Stimulated activated CD4-positive, alpha-beta T cell treated with anti-CD3 and anti-CD28 coated beads, Interleukin-4, amount 100 ng/mL, for 48 hours (primary cell): ENCODE measurements at places on chromosomes 16 and 17.
A peak's percentile ranks its signal among the peaks of the same experiment; 100 is the strongest.

DNA sequence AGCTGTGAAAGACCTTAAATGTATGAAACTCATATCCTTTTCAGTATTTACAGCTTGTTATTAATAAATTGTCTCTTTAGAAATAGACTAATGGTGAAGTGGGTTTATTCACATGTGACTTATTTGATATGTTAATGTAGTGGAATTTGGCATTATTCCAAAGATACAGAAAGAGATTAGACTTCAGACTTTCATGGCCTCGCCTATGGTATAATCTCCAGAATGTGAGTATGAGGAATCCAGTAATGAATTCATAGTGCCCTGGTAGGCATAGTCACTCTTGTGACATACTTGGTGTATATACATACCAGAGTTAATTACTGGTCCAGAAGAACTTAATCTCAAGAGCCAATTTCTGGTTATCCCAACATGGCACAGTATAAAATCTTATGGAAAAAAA is 72.7 kb downstream of the OMG start:
- DNase-seq = no peak

DNA sequence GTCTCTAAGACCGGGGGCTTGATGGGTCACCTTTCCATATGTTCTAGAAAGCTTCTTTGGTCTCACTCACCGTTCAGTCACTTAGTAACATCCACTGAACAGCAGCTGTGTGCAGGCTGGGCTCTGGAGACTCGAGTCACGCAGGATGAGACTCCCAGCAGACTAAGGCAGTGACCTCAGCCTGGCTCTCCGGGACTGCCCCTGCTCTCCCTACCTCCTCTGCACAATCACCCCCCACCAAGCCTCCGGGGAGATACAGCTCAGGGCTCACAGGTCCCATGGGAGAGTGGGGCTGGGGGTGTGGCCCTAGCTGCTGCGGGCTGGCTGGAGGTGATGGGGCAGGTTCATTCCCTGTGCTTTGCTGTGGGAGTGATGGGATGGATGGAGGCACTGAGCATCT is 14.1 kb downstream of the FLYWCH2 start:
- DNase-seq = no peak

DNA sequence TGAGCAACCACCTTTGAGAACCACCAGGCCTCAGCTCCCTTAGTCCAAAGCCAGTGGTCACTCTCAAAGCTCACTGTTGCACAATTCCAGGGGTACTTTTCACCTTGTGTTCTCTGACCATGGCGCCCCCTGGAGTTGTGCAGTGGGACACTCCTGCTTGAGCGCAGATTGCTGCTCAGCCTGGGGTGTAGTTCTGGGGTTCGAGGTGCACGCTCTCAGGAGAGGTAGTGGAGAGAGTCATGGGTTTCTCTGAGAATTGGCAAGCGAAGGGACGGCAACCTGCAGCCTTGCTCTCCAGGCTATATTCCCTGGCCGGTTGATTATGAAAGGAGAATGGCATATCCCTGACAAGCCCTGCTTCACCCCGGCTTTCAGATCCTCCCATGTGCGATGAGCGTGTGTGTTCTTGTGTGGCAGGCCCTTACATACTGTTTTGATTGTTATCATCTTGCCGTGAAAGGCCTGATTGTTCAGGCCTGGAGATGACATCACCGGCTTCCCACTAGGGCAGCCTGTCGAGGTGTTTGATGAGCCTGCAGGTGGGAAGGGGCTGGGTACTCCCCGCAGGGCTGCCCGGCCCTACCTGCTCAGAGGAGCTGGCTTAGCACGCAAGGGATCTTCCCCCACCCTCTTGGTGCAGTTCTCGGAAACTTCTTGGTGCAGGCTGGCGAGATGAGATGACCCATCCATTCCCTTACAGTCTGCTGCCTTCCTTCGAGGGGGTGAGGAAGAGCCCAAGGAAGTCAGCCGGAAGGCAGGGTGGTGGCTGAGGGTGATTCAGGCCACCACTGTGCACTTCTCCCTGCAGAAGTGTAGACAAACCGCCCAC is 431.2 kb downstream of the SLC39A11 start:
- DNase-seq = no peak

DNA sequence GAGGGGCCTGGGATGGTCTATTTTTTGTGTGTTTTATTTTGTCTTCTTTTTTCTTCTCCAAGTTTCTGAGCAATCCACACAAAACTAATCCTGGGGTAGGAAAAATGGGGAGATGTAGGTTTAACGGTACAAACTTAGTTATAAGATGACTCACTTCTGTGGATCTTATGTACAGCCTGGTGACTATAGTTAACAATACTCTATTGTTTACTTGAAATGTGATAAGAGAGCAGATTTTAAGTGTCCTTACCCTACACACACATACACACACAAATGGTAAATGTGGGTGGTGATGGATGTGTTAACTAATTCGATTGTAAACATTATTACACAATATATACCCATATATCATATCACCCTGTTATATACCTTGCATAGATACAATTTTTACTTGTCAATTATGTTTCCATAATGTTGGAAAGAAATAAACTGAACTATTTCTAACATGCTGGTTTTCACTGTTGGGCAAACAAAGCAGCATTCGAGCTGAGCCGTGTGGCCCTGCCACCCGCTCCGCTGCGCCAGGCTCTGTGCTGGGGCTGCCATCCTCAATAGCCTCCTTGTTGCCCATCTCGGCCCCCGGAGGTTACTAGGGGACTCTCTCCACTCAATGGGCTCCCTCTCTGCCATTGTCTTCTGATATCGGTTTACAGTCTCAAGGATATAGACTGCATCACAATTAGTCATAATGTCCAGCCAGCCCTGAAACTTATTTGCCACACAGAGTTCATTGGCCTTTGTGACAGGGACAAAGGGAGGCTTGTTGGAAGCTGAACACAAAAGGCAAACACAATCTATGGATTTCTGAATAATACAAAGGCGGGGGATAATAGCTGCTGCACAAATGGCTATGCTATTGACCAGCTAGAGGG is 380.3 kb upstream of the MAF start:
- no peak for DNase-seq

- no peak for DNase-seq
Measured at GRCh38 chr17:75689441-75689873, 22.3 kb downstream of the SAP30BP start.

DNA sequence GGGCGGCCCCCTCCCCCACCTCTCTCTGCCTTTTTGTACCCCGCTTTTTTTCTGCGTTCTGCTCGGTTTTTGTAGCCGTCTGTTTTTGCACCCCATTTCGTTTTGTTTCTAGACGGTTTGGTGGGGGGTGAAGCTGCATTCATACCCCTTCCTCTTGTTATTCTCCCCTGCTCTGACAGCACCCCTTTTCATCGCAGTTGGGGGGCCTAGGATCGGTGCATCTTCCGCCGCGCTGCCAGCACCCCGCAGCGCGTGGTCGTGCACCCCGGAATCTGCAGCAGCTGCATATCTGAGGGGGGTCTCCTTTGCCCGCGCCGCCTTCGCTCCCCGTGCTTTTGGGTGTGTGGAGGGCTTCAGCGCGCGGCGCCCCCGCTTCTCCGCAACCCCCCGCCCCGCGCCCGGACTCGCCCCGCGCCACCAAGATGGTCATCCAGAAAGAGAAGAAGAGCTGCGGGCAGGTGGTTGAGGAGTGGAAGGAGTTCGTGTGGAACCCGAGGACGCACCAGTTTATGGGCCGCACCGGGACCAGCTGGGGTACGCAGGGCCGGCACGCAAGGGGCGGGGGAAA is 455 bp downstream of the ATP1B2 start:
- no peak for DNase-seq

DNA sequence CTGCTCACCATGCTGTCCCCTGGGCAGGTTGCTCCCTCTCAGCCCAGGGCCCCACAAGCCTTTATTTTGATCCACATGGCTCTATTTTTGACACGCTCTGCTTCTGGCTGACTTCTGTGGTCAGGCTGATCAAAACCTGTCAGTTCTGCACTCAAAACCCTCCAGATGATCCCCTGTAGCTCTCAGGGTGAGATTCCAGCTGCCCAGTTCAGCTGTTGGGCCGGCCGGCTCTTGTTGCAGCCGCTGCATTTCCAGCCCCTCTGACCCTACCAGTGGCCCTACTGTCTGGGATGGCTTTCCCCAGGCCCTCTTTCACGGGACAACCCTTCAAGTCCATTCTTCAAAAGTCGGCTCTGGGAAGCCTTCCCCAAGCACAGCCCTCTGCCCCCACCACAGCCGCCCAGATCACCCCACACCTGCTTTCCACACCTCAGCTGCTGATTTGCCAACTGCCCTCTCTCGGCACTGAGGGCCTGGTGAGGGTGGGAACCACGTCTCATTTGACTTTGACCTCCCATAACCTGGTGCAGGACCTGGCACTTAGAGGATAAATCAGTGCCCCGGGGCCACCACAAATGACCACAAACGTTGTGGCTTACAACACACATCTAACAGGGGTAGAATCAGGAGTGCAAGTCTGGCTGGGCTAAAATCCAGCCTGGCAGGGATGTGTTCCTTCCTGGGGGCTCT is 16.3 kb upstream of the CACNG4 start:
- no peak for DNase-seq

GRCh38 chr17:4573669-4574068 is 10.7 kb upstream of the SMTNL2 start:
- DNase-seq = peak; percentile 53

DNA sequence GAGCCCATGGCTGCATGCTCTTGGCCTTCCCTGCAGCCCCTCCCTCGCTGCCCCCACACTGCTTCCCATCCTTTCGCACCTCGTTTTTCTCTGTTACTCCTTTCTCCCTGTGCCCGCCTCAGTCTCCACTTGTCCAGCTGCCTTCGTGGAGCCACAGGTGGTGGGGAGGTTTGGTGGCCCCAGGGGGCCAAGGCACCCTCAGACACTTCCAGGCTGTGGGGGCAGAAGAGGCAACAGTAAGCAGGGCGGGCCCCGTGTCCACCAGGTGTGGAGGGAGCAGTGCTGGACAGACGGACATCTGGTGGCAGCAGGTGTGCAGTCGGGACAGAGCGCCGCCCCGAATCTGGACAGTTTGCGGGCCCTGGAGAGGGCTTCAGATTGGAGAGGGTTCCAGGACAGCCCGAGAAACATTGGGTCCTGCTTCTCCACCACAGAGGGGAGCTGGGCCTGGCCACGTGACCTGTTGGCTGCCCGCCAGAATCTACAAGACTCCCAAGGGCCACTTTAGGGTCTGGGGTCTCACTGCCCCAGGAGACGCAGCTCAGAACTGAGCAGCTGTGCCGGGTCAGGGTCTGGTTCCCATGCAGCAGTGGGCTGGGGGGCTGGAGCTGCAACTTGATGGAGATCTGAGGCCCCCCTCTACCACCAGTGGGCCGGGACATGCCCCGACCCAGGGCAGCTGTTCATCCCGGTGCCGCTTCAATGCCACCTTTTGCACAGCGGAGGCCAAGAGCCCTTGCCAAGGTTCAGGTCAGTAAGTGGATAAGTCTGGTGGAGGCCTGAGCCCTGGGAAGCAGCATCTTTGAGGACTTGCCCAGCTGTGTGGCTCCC is 22.8 kb downstream of the BAHCC1 start:
- DNase-seq = no peak

DNA sequence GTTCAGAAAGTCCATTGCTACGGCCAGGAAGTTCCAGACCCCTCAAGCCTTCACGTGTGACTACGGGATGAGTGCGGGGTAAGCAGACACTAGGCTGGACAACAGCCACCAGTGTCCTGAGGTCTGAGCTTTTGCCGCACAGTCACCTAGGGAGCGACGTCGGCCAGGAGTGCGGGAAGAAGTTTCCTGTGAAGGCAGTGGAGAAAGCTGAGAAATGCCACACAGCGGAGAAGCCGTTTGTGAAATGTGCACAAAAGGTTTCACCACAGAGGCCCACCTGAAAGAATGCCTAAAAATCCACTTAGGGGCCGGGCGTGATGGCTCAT is 47.4 kb downstream of the SHCBP1 start:
- DNase-seq = no peak

GRCh38 chr17:33522623-33523022 is 229.5 kb upstream of the ASIC2 start:
- DNase-seq = no peak

GRCh38 chr16:20137909-20138308 is 64.2 kb upstream of the GPR139 start:
- DNase-seq = no peak

GRCh38 chr16:1564325-1564724 is 30.9 kb downstream of the TMEM204 start:
- DNase-seq = no peak

- no peak for DNase-seq
Measured at GRCh38 chr17:41581366-41582060, 5.2 kb downstream of the KRT14 start.

- no peak for DNase-seq
Measured at GRCh38 chr17:65029605-65030336, 26.8 kb downstream of the GNA13 start.

DNA sequence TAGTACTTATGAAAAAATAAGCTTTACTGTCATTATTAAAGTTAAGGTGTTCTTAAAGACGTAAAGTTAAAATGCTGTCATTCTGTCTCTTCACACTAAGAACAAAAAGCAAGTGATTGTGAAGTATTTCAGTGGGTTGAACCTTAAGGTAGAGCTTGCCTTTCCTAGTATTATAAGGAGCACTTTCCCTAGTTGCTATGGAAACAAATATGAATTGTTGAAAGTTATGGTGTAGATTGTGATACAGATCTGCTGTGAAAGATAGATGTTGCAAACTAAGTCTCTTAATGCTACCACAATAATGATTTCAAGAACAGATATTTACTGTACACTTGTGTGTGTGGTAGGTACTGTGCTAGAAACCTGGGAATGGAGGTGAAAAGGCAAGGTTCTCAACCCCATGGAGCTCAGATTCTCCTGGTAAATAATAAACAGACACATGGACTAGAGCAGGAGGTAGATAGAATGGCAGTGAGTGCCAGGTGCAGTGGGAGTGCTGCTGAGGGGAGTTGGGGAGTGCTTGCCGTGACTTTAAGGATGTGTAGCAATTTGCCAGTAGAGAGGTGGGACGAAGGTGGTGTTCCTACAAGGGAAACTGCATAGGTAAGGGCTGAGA is 34.7 kb downstream of the MRTFB start:
- no peak for DNase-seq

DNA sequence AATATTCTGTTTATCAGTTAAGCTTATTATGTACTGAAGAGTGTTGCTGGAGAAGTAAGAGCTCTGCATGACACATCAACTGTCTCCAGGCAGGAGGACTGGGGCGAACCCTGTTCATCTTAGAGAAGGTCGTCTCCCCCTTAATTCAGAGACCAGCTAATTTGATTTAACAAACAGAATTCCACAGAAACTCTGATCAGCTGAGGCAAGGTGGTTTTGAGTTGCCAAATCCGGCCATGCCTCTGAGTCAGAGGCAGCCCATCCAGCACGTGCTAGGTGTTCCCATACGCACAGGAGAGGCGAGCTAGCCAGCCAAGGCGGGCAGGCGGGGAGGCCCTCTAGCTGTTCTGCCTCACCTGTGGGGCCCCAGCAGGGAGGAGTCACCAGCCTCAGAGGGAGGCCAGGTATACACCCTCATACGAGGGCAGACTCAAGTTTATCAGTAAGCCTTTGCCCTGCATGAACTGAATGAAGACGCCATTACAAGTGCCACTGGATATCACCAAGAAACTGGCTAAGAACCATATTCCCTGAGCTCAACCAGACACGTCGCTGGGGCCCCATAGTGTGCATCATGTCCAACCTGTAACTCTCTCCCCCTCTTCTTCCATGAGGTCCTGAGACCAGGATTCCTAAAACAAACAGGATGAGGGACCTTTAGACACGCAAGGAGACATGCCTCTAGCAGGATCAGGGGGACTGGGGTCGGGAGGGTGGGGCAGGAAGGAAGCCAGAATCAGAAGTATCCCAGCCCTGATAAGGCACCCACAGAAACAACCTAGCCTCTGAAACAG is 25.7 kb downstream of the STAT5A start:
- no peak for DNase-seq

GRCh38 chr16:7629571-7629970 is 296.9 kb downstream of the RBFOX1 start:
- DNase-seq = no peak
